Fibroblast of villous mesenchyme (primary cell): ENCODE measurements at places on chromosomes 1 and 21. TPM values are rescaled to one million over a fixed set of nuclear protein-coding genes. Genes with fewer than 3 reads are reported as not detected.

- no peak for DNase-seq
Measured at GRCh38 chr21:37200641-37201480, 66.3 kb downstream of the VPS26C start.

GRCh38 chr1:5915587-5916571, 76.3 kb downstream of the NPHP4 start:
- peak; percentile 54 for DNase-seq

GJB3 gene
- not detected in 2 replicates for total RNA-seq

PADI1 gene
- 0.43 and 0.64 TPM in 2 replicates for total RNA-seq

PTPRC gene
- total RNA-seq, result 0.64 and 3.5 TPM in 2 replicates

DNA sequence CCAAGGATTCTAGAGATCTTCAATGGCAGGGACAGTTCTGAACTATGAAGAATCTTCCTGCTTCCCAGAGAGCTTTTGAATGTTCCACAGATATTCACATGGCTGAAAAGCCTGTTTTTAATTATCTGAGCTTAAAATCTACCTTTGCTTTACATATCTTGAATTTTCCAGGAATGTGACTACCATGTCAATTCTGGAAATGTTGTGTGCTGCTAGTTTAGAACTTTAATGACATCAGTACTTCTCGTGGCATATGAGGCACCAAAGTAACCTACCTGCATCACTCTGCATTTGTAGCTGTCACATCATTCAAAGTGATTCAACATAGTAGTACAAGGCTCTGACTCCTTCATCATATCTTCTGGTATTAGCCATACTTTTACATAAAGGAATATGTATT, 122.7 kb upstream of the NFIA start:
- no peak for DNase-seq

DNA sequence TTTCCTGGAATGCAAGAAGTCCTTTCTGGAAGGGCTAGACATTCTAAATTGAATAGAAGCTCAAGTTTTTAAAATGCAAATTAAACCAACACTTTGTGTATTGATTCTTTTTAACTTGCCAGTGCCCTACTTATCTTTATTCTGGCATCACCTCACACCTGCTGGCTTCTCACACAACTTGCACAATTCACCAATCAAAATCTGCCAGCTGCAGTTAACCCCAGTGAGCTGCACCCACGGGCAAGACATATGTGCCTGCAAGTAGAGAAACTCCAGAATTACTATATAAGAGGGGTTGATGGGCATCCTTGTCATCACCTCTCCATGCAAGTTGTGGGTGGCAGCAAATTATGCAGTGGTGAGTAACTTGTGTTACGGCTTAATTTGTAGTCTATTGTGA, 11.7 kb upstream of the PLPPR4 start:
- no peak for DNase-seq

SAMD13 gene
- total RNA-seq, result under 0.01 and 0.64 TPM in 2 replicates

DNA sequence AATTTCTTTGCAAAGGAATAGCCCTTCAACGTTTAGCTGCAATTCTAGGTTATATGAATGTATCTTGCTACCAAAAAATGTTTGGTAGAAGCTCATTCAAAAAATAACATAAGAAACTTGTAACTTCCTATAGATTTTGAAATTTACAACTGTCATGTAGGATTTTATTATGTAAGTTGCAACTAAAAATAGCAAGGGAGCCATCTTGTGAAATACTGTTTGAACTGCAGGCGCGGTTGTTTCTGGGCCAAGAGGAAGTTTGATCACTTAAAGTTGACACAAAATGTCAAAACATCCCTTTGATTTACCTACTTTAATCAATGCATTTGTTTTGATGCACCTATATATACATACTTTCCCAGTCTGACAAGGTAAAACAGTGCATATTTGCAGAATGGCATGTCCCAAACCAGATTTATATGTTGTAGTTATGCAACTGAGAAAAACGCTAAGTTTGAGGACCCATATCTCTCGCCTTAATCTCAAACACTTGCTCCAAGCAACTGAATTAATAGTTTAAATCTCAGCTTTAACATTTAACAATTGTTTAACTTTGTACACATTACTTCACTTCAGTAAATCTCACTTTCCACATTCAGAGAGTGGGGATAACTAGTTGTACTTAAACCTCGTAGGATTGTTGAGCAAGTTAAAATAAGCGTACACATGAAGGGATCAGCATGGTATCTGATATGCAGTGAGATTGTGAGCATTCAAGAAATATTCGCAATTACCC, 63.9 kb downstream of the KCNK2 start:
- peak; percentile 58 for DNase-seq

DNA sequence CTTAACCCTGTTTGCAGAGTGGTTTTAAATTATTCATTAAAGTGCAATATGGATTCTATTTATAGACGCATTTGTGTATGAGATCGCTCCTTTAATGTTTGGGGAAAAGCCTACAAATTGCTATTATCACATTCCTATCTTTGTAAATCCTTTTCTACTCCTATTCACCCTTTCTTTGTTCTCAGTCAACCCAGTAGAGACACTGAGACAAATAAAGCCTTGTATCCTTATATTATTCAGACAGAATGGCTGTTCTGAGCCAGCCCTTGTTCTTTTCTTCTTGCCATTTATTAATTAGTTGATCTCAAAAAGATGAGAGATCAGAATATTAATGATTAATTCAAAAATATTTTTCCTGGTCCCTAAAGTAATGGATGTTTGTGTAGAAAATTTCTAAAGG, 8.4 kb downstream of the PCBP3 start:
- DNase-seq, result no peak

GRCh38 chr1:69139007-69139406, 428.7 kb upstream of the LRRC7 start:
- no peak for DNase-seq
